ENCODE measurements at places on chromosomes 7 and 10. TPM values are rescaled to one million over a fixed set of nuclear protein-coding genes. Genes with fewer than 3 reads are reported as not detected.

GRCh38 chr7:148787571-148788295 lies 89.0 kb downstream of the CUL1 start:
- no peak for DNase-seq

- no peak for DNase-seq
Observed at GRCh38 chr7:44110719-44111635, 6.8 kb downstream of the AEBP1 start.

DNA sequence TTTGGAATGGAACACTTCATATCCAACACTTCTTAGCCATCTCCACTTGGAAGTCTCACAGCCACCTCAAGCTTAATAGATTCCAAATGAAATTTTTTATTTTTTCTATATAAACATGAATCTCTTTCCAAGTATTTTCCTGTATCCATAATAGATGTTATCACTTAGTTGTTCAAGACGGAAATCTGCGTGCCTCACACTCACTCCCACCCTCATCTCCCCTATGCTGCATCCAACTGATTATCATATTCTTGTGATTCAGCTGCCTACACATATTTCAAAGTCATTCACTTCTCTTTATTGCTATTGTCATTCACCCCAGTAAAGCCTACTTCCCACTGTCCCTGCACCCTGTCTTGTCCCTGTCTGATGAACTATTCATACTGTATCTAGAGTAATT lies 70.2 kb upstream of the MKX start:
- no peak for DNase-seq

DNA sequence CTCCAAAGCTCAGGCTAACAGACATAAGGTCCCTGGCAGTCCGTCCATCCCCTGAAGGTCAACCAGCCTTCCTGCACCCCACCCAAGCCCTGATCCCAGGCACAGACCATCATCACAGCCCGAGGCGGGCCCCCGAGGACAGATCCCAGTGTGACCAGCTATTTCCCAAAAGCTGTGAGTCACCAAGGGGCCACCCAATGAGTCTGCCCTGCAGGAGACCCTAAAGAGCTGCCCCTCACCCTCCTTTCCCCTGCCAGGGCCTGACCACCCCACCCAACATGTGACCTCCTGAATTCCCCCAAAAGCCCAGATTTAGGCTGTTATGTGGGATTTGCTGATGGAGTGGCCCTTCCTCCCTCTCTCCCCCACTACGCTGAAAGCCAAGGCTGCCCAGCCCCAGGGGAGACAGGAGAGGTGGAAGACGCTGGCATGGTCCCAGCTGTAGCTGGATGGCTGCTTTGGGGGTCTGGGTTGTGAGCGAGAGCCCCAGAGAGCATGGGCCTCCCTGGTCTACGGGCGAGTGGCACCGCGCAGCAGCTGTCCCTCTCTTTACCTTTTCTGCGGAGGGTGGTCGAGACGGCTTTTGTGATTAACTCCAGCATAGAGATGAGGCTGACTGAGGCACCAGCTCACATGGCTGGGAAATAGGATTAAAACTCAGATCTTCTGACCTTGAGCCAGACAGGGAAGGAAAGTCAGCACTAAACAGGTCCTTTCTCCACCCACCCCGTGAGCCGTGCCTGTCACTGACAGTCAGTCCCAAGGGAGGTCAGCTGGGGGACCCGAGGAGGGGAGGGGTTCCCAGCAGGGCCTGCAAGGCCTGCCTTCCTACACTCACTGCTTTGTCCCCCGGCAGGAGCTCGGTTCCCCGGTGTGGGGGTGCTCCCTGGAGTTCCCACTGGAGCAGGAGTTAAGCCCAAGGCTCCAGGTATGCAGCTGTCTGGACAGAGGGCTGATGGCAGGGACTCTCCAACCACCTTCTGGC lies 16.7 kb downstream of the ELN start:
- no peak for DNase-seq

SFRP4 gene
- 0.09 TPM for total RNA-seq

AZGP1 gene
- not detected for total RNA-seq

RGR gene
- not detected for total RNA-seq

ATP6V1F gene
- total RNA-seq = 78.5 TPM

RNF32 gene
- total RNA-seq = 1.4 TPM

FAS gene
- 20.3 TPM for total RNA-seq

Measured in NCI-H460 (cell line).